ENCODE measurements at places on chromosomes 4 and X.

GRCh38 chr4:183505611-183506388, 942 bp downstream of the ING2 start:
- DNase-seq: no peak

DNA sequence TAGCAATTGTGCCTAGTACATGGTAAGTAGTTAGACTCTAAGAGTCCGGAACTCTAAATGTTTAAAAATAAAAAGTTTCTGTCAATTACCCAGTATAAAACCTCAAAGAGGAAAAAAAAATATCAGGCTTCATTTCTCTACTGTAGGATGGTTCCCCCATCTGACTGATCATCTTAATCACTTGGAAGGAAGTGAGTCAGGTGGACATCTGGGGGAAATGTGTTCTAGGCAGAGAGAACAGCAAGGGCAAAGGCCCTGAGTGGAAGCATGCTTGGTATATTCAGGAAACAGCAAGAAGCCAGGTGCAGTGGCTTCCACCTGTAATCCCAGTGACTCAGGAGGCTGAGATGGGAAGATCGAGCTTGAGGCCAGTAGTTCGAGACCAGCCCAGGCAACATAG, 2.9 kb upstream of the EIF1AX start:
- DNase-seq: no peak

DNA sequence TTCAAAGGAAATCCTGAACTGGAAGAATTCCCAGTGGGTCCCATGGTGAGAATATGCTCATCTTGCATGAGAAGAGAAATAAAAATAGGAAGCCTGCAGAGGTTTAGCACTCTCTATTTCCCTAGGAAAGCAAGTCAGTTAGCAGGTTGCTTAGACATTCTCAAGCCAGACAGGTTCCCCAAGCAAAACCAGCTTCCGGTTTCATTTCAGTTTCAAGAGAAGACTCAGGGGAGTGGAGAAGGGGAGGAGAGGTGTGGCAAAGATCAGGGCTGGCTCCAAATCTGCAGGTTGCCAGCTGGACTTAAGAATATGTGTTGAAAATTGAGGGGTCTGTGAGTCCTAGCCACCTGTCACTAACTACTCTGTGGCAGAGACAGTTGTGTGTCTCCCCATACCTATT, 107.5 kb downstream of the CLNK start:
- DNase-seq: no peak

DNA sequence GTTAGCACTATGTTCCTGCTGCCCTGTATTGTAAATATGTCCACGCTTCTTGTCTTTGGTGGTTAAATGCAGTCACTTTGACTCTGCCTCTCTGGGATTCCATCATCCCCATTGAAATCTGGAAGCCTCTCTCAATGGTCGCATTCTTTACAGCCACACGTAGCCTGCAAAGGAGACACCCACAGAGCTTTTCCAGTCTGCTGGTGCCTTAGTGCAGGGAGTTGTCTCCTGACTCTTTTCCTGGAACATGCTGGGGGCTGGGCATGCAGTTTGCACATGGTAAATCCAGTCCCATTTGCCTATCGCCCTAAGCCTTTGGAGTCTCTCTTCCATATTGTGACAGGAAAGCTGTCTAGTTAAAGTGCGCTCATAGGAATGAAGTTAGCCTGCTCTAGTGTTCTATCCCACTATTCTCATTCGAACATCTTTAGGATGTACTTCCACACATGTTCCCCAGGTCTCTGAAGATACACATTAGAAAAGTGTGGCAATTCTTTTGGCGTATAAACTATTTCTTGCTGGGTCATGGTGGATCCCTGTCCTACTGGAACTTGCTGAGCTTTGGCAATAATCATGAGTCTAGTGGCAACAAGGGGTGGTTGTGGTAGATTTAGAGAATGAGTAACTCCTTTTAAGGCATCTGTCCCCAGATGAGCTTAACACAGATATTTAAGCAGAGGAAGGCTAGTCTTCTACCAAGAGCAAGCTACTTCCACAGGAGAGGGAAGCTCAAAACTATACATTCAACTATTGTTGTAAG, 33.7 kb downstream of the COQ2 start:
- no peak for DNase-seq

DNA sequence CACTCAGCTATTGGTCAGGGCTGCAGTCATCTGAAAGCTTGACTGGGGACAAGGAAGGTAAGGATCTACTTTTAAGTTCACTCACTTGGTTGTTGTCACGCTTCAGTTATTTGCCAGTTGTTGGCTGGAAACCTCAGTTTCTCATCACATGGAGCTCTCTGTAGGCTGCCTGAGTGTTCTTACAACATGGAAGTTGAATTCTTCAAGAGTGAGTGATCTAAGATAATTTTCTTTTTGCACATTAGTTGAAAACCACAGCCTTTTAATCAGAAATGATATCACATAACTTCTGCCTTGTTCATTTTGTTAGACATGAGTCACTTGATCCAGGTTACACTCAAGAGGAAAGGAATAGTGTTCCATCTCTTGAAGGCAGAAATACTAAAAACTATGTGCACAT, 552.7 kb downstream of the RAPGEF2 start:
- DNase-seq: no peak

- DNase-seq: no peak
Measured at GRCh38 chr4:101952985-101953384, 162.5 kb downstream of the BANK1 start.

- peak; percentile 77 for DNase-seq
Measured at GRCh38 chr4:80017125-80017854, 55.7 kb downstream of the ANTXR2 start.

DNA sequence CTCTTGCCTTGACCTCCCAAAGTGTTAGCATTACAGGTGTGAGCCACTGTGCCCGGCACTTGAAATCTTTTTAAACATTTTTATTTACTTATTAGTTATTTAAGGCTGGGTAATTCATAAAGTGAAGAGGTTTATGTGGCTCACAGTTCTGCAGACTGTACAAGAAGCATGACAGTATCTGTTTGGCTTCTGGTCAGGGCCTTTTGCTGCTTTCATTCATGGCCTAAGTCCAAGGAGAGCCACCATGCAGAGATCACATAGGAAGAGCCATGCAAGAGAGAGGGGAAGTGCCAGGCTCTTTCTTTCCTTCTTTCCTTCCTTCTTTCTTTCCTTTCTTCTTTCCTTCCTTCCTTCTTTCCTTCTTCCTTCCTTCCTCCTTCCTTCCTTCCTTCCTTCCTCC, 10.2 kb upstream of the GPKOW start:
- DNase-seq: no peak

- peak; percentile 39 for DNase-seq
Measured at GRCh38 chrX:136028383-136028984, 43.2 kb downstream of the SLC9A6 start.

DNA sequence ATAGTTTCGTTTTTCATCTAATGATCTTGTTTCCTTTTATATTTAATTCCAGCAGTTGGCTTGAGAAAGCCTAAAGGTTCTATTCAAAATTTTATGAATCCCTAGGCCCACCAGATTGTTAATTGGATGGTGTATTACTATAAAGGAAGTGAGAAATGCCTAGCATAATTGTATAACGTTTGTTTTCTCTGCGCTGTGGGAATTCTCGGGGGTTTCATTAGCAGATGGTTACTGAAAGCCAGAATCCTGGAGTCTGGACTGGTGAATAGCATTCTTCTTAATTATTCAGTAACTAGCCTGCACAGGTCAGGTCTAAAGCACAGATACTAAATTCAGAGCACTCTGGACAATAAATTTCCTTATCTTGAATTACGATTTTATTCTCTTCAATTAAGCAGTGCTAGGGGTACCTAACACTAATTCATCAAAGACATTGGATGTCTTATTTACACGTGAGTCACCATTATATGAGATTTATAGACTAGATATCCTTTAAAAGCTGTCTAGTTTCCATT, 459.4 kb downstream of the DTHD1 start:
- no peak for DNase-seq

- no peak for DNase-seq
Measured at GRCh38 chr4:1462009-1462767, 55.9 kb upstream of the NKX1-1 start.

Measured in GM04503 (cell line).